NCI-H510A (cell line): ENCODE measurements at places on chromosomes 4 and X.

- no peak for DNase-seq
Observed at GRCh38 chr4:168978001-168978700, 31.9 kb downstream of the CBR4 start.

- no peak for DNase-seq
Observed at GRCh38 chr4:62495032-62495431, 1294.9 kb downstream of the ADGRL3 start.

- DNase-seq = no peak
Observed at GRCh38 chrX:129726307-129727111, 12.3 kb upstream of the XPNPEP2 start.

- no peak for DNase-seq
Observed at GRCh38 chr4:177802162-177802561, 359.9 kb upstream of the AGA start.

- DNase-seq = no peak
Observed at GRCh38 chr4:144357975-144358374, 217.5 kb upstream of the GYPA start.

DNA sequence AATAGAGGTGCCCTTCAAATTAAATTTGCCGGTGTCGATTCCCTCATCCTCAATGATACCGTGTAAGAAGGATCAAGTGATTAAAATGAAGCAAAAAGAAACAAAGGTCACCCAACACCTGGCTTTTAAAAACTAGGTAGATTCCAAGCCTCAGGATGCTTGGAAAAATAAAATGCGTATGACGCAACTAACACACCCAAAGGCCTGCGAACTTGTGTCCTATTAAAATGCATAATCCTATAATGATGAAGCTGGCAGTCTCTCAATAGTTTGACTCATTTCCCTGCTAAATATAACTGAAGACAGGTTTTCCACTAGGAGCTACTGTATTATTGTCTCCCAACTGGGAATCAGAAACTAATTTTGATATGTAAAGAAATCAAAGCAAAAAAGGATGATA, 263.2 kb downstream of the DHX15 start:
- DNase-seq = no peak

GRCh38 chr4:104859601-104860237, 287.0 kb upstream of the TET2 start:
- no peak for DNase-seq

- peak; percentile 70 for DNase-seq
Observed at GRCh38 chr4:182143822-182144625, 99.2 kb upstream of the TENM3 start.

GRCh38 chr4:146191766-146192458, 16.4 kb downstream of the LSM6 start:
- DNase-seq = no peak

- DNase-seq = no peak
Observed at GRCh38 chrX:101276238-101276637, 14.9 kb downstream of the TAF7L start.

GRCh38 chr4:87497159-87497558, 32.0 kb downstream of the SPARCL1 start:
- no peak for DNase-seq

- DNase-seq = no peak
Observed at GRCh38 chr4:99983289-99983943, 33.3 kb upstream of the H2AZ1 start.

DNA sequence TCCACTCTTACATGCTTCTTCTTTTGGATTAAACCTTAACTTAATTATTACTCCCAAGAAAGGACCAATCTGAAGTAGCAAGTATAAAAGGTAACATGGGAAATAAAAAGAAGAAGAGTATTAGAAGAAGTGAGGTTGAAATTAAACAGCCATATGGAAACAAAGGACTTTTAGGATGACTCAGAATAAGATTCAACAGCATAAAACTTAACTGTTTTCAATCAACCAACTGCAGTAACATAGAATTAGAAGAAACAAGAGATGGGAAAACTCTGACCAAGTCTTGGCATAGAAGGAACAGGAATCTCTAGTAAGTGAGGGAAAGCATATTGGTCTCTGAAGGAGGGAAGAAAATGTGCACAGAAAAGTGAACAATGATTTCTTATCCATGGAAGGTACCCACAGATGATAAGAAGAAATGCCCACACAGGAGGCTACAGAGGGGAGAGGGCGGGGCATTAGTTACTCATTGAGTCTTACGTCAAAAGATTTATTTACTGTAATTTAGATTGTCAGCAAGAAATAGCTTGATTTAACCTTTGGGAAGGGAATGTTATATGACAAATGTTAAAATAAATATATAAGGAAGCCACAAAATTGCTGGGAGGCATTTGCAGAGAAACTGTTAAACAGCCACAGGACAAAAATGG, 177.3 kb downstream of the BANK1 start:
- no peak for DNase-seq

GRCh38 chr4:184066584-184067300, 150.9 kb downstream of the ENPP6 start:
- DNase-seq = no peak

GRCh38 chr4:175805846-175806245, 6.2 kb downstream of the GPM6A start:
- no peak for DNase-seq

- DNase-seq = no peak
Observed at GRCh38 chr4:78426972-78427371, 124.6 kb upstream of the ANXA3 start.

DNA sequence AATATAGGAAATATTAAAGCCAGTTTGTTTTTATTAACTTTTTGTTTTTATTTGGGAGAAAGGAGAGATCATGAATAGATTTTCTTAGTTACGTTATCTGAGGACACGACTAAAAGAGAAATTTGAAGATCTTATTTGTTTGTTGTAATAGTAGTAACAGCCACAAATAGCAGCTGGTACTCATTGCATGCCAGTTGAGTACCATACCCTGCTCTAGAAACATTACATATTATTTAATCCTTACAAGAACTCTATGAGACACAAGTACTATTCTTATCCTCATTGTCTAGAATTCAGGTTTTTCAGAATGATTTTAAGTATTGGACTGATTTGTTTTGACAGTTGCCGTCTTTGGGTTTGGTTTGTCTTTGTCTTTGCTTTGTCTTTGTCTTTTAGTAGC, 31.8 kb downstream of the USP53 start:
- no peak for DNase-seq

DNA sequence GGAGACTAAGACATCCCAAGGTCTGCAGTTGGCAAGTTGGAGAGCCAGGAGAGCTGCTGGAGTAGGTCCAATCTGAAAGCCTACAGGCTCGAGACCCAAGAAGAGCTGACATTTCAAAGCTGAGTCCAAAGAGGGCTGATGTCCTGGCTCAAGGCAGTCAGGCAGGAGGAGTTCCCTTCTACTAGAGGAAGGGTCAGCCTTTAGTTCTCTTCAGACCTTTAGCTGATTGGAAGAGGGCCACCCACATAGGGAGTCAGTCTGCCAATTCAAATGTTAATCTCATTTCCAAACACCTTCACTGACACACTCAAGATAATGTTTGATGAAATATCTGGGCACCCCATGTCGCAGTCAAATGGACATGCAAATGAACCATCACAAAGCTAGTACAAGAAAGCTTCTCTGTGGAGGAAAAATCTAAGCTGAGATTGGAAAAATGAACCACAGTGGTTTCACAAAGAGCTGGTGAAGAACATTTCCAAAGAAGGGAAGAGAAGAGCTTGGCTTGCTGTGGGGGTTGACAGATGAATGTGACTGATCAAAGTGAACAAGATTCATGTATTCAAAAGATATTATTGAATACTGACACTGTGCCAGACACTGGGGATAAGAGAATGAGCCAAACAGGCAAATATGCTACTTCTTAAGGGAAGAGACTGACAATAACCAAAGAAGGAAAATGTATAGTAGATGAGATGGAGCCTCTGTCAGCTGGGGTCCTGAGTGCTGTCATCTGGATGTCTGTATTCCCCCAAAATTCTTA, 61.2 kb downstream of the STK32B start:
- DNase-seq = no peak

DNA sequence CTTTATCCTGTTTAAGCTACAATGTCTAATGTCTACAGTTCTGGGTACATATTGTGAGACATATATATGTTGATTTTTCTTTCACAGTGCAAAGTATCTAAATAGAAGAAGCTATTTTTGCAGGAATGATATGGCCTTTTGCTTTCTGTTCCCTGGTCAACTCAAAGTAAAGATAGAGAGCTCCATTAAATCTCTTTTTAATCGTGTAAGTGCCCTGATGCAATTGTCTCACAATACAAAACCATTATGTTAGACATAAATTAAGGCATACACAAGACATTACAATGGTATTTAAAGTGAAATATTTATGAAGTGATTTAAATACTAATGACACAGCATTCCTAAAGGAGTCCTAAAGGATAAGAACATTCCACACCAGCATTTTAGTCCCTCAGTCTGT, 1559.7 kb upstream of the AGA start:
- DNase-seq = no peak

GRCh38 chr4:19677211-19677610, 574.5 kb upstream of the SLIT2 start:
- DNase-seq = no peak

- no peak for DNase-seq
Observed at GRCh38 chr4:813900-814299, 12.0 kb downstream of the CPLX1 start.

DNA sequence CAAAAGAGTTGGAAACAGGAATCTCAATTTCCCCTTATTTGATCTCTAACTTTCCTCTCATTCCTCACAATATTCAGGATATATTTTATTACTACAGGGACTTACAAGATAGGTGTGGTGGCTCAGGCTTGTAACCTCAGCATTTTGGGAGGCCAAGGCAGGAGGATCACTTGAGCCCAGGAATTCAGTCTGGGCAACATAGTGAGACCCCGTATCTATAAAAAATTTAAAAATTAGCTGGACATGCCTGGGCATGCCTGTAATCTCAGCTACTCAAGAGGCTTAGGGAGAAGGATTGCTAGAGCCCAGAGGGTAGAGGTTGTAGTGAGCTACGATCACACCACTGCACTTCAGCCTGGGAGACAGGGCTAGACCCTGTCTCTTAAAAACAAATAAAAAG, 200.4 kb downstream of the CAMK2D start:
- DNase-seq = no peak
